Hepatocyte (in vitro differentiated cells): ENCODE measurements at places on chromosomes 1 and 21. TPM values are rescaled to one million over a fixed set of nuclear protein-coding genes. Genes with fewer than 3 reads are reported as not detected.

The GOLPH3L gene
- total RNA-seq: 20.8 and 36.7 TPM in 2 replicates

The ZMYND12 gene
- 0.12 and 0.57 TPM in 2 replicates for total RNA-seq

GRCh38 chr1:119347858-119348257, 20.7 kb upstream of the HAO2 start:
- DNase-seq: no peak

- DNase-seq: no peak
Measured at GRCh38 chr1:224700918-224701531, 84.9 kb downstream of the CNIH3 start.

DNA sequence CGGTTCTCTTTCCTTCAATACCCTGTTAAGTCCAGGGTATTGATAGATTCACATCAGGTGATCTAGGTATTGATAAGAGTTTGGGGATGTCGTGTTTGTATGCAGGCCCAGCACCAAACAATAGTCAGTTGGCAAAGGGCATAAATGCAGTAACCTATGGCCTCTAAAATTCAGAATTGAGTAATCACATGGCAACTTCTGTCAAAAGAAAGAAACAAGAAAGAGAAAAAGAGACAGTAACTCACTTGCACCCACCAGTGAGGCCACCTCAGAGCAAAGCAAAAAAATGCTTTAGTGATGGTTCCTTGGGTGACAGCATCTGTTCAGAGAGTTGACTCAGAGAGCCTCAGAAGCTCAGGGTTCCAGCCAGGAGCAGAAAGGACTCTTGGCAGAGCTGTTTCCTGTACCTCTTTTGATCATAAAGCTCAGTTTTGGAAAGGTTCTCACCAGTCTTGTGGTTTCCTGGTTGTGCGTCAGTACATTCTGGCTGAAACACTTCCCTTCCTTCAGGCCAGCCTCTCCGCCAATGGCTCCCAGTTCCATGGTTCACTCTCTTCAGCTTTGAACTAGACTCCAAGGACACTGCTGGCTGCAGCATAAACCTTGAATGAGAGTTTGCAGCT, 70.1 kb upstream of the GORAB start:
- DNase-seq: no peak

DNA sequence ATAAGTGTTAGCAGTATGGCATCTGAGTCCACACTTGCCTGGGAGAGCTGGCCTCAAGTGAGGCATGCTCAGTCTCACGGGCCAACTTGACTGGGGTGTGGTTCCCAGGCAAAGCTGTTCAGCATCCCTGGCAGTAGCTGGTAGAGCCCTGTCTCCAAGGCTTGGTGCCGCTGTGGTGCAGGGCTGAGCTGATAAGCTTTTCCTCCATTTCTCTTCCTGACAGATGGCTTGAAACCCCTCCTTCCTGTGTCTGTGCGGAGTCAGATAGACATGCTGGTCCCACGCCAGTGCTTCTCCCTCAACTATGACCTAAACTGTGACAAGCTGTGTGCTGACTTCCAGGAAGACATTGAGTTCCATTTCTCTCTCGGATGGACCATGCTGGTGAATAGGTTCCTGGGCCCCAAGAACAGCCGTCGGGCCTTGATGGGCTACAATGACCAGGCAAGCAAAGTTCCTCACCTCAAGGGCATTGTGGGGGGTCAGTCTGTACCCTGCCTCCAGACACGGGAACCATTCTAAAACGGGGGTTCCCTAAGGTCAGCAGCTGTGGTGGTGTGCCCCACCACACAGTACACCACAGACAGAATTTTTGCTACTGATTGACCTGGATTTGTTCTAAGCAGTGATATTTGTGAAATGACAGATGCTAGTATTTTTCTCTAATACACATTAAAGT, 13.7 kb upstream of the MIIP start:
- DNase-seq: no peak

The HES3 gene
- not detected in 2 replicates for total RNA-seq
